Activated T-cell treated with anti-CD3 and anti-CD28 coated beads, Interleukin-2, amount 50 U/mL, for 48 hours (primary cell): ENCODE measurements at places on chromosomes 7 and 10.
A peak's percentile ranks its signal among the peaks of the same experiment; 100 is the strongest.

GRCh38 chr10:5484205-5484604 is 15.2 kb downstream of the CALML5 start:
- DNase-seq = no peak

DNA sequence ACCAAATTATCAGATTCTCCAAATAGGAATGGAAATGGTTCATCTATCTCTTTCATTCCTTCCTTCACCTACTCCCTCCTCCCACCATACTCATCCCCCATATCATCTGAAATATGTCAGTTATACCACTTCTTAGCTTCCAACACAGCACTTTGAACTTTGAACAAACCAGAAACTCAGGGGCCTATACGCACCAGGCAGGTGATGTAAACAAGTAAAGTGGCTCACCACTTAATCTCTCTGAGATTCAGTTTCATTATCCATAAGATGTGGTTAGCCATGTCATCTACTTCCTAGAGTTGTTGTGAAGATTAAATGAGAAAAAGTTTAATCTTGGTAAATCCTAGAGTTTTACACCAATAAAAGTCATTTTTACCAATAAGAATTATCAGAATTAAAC is 65.9 kb upstream of the LRRN3 start:
- no peak for DNase-seq

- no peak for DNase-seq
These were observed 154.2 kb downstream of the TSPAN12 start for GRCh38 chr7:120703585-120704240.

- DNase-seq = peak; percentile 24
These were observed 210.5 kb downstream of the ETV1 start for GRCh38 chr7:13778967-13779366.

DNA sequence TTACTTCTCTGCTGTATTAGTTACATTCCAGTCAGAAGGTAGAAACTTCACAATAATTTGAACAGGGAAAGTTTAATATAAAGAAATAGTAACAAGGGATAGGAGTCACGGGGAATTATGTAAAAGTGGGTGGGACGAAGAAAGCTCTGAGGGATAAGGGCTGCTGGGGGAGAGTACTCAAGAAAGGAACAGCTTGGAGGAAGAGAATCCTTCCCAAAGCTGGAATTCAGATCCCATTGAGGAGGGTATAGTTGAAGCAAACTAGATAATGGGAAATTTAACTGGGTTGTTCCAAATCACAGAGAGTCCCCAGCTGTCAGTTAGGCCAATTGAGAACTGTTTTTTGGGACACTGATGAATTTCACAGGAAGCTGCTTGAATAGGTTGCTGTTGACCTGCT is 53.2 kb upstream of the MACC1 start:
- DNase-seq = no peak

DNA sequence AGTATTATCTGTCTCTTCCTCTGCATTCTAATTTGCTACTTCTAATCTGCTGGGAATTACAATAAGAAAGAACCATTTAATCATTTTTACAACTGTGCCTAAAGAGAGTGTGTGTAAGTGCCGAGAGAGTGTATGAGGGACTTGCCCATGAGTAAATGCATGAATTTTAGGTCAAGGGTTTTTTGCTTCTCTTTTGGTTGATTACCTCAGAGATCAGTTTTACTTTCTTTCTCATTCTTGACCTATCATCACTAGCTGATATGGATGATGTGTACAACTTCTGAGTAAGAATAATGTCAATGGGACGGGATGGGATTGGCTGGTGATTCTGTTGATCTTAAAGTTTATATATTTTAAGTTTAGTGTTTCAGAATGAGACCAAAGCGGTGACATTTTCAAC is 47.8 kb downstream of the IKZF1 start:
- no peak for DNase-seq

DNA sequence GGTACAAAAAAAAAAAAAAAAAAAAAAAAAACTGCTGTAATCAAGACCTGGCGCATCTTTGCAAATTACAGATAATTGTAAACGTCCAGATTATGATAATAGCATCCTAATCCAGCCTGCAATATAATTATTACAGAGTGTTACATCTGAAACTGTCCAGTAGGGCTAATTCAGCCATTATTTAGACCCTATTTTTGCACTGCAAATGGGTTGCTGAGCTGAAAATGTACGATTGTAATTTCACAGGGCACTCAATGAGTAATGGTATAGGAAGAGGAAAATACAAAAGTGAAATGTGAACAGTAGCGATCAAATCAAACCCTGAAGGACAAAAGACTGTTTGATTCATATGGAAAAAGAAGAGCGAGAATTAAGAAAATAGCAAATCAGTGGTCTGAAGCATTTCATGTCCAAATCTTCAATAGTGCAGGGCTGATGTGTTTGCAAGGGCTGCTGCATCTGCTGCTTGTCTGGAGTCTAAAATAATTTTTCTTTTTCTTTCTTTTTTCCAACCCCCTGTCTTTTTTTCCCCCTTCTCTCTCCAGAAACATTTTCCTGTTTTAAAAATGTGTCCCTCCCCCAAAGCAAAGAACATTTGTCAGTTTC is 8.9 kb downstream of the DLX6 start:
- DNase-seq = no peak

GRCh38 chr10:58667658-58668310 is 155.1 kb downstream of the BICC1 start:
- DNase-seq = no peak

GRCh38 chr10:35501923-35502322 is 103.2 kb upstream of the GJD4 start:
- DNase-seq = no peak

- no peak for DNase-seq
These were observed 26.2 kb upstream of the EXOC6 start for GRCh38 chr10:92822060-92822634.

DNA sequence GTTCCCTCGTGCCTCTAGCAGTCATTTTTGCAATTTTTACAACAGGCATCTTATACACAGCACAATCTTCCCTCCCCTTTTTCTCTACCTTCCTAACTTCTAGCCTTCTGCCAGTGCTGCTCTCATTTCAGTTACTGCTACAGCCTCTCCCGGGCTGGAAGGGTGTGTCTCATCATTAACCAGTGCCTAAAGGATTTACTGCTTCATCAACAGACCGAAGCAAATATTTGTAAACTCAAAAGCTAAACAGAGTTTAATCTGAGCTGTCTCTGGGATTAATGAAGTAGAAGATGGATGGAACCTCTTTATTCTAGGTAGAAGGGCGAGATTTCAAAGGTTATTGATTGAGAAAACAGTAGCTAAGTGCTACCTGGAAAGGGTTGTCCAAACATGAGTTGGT is 94.3 kb downstream of the PRPF18 start:
- DNase-seq = no peak

- no peak for DNase-seq
These were observed 325.0 kb downstream of the PLXNA4 start for GRCh38 chr7:132251327-132251659.

- DNase-seq = no peak
These were observed 10.6 kb downstream of the VOPP1 start for GRCh38 chr7:55561690-55562089.

- DNase-seq = no peak
These were observed 7.8 kb downstream of the TLX1 start for GRCh38 chr10:101138788-101139420.

DNA sequence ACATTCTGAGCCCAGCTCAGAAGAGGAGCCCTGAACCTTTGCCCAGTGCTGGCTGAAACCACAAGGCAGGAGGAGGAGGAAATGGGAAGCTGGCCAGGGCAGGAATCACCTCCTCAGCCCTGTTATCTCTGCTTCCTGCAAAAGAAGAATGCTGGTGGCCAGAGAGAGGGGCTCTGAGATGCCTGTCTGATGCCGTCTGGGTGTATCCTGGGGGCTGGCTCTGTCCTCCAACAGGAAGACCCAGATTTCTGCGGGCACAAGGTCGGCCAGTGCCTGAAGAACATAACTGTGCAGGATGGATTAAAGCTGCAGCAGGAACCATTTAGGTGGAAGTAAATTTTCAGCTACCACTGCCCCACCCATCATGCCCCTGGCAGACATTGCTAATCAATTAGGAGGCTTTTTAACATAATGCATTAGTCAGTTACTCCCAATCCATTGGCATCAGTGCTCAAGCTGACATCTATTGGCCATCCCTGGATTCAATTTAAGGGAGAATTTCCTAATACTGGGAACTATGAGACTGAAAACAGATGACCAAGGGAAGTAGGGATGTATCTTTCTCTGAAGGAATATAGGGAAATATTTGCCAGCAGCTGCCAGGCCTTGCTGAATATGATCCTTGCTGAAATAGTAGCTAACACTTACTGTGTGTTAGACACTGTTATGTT is 67.7 kb downstream of the COL13A1 start:
- no peak for DNase-seq

- no peak for DNase-seq
These were observed 128.9 kb downstream of the DGKI start for GRCh38 chr7:137717811-137718271.

- no peak for DNase-seq
These were observed 113.2 kb downstream of the SPAG6 start for GRCh38 chr10:22458272-22459038.

GRCh38 chr10:125169915-125170314 is 9.6 kb upstream of the CTBP2 start:
- DNase-seq = no peak

- DNase-seq = no peak
These were observed 826.9 kb downstream of the CNTNAP2 start for GRCh38 chr7:146943483-146943882.

GRCh38 chr7:95430864-95431263 is 4.0 kb downstream of the PON2 start:
- DNase-seq = no peak

DNA sequence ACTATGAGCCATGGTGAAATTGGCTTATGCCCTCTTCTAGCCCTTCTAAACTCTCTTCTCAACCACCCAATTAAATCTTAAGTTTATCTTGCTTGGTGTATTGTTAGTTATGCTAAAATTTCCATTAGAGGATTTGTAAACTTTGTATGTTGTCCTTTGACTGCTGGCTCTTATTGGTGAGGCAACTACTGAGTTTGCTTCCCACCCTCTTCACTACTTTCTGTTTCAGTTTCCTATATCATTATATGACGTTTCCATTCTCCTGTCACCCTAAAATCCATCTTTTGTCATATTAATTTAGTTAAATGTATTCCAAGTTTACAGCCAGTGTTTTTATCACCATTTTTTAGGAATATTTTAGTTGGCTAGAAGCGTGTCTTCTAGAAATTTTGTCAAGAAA is 80.9 kb upstream of the VWC2 start:
- DNase-seq = no peak

GRCh38 chr7:45173596-45174327 is 16.2 kb downstream of the RAMP3 start:
- DNase-seq = no peak

- DNase-seq = no peak
These were observed 23.2 kb downstream of the GPER1 start for GRCh38 chr7:1111156-1111555.

GRCh38 chr7:105196473-105196872 is 182.5 kb downstream of the KMT2E start:
- no peak for DNase-seq

DNA sequence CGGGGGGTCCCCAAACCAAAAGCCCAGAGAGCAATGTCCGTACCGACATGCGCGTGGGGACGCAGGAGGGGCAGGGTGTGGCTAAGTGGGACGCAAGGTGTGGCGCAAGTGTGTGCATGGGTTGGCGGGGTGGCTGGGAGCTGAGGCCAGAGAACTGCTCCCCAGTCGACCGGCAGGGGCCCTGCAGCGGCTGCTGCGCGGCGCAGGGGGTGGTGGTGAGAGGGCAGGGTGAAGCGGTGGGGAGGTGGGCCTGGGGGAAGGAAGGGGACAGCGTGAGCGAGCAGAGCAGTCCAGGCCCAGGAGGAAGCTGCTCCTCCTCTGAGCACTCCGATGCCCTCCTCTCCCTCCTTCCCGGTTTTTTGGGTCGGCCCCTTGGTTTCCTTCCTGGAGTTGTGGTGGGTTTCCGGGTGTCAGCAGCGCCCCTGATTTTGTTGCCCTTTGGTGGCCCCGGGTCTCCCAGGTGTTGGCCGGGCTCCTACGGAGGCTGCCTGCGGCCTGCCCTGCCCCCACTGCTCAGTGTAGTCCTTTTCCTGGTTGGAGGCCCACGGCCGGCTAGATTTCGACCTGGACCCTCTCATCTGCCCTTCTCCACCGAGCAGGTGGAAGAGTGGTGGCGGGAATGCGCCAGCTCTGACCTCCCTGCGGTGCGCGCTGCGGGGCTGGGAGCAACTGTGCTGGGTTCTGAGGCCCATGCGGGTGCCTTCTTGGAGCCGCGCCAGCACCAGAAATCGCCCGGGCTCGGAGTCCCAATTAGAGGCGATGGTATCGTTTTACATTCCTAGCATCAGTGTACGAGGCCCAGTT is 40.5 kb upstream of the COMTD1 start:
- DNase-seq = no peak
